ENCODE measurements at places on chromosomes 1 and 21. TPM values are rescaled to one million over a fixed set of nuclear protein-coding genes. Genes with fewer than 3 reads are reported as not detected.

- no peak overlapping the region for H3K4me3 ChIP-seq
- no peaks in the 10 kb centered on the region for H3K27me3 ChIP-seq
- peaks cover 53% of the 10 kb centered on the region for H3K4me1 ChIP-seq
- DNase-seq = peak; percentile 85
These were observed 12.5 kb downstream of the TRAF3IP3 start for GRCh38 chr1:209768354-209768774.

- H3K4me3 ChIP-seq = no peak overlapping the region
- H3K27ac ChIP-seq = peak overlapping the region; percentile 64
- no peaks in the 10 kb centered on the region for H3K27me3 ChIP-seq
- H3K36me3 ChIP-seq = peaks cover 20% of the 10 kb centered on the region
- DNase-seq = no peak
These were observed 9.2 kb downstream of the RPS6KA1 start for GRCh38 chr1:26538480-26539412.

DNA sequence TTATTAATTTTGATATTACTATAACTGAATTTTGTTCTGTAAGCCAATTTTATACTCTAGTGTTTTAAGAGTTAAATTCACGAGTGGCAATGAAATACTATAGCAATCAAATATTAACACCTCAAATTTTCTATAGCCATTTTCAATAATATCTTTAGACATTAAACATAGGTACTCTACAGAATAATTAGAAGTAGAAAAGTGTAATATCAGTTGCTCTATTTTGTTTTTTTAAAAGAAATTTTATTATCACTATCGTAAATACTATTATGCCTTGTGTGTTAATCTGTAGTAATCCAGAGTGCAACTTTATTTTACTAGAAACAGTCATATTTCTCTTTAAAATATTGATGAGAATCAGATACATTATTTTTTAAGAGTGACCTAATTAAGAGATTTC lies 691.2 kb downstream of the USP25 start:
- no peak for DNase-seq
- no peaks in the 10 kb centered on the region for H3K4me1 ChIP-seq
- H3K27ac ChIP-seq = no peak overlapping the region

Gene CCDC190
- total RNA-seq = not detected

Gene KIF17
- total RNA-seq = 0.09 TPM

DNA sequence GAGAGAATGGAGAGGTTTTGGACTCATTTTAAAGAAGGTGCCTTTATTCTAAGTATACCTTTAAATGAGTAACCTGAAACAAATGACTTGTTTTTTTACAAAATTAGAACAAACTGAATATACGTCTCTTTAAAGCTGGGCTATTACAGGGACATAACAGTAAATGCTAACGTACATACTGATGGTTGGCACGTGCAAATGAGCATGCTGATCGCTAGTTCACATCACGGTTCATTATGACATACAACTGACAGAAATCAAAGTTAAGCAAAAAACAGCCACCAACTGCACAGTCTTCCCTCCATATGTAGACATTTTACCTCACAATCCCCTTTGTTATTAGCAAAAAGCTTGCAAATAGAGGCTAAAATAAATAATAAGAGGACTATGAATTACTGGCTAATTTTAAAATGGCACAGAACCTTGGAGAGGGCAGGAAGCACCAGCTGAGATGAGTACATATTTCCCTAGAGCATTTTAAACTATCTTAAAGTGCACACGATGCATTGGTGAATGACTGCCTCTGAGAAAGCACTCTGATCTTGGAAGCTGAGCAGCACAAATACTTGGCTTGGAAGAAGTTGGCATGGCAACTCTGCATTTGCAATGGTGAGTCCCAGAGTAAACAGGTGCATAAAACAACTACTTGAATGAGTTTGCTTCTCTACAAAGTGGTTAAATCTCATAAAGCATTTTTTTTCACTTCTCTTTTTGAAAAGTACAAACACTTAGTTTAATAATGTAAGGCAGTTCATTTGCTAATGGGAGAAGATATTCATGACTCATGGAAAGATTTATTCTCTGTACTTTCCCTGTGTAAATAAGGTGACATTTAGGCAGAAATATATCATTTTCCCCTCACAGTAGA lies 204.7 kb downstream of the LHX8 start:
- H3K4me3 ChIP-seq = no peak overlapping the region
- no peak overlapping the region for H3K27ac ChIP-seq
- H3K36me3 ChIP-seq = no peaks in the 10 kb centered on the region
- DNase-seq = no peak
